ENCODE measurements at places on chromosomes 5 and 9. TPM values are rescaled to one million over a fixed set of nuclear protein-coding genes. Genes with fewer than 3 reads are reported as not detected.
A peak's percentile ranks its signal among the peaks of the same experiment; 100 is the strongest.

Gene SPATA31C1
- total RNA-seq: not detected

Gene DBH
- total RNA-seq: not detected

DNA sequence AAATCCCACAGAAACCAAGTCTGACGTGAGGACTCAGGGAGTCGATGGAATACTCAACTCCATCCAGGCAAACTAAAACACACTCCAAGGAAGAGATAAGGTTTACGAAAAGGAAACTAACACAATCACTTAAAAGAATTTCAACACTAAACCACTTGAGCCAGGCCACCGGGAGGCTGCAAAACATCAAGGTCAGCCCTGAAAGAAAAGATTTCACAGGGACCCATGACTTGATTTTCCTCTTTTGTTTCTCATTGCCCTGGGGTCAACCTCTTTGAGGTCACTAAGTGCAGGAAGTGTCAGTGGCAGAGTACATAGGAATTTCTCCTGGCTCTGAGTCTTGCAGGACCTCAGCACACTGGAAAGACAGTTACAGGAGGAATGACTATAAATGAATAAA is 77.8 kb upstream of the TARS1 start:
- no peaks in the 10 kb centered on the region for H3K27me3 ChIP-seq
- DNase-seq: no peak
- no peaks in the 10 kb centered on the region for H3K36me3 ChIP-seq
- H3K27ac ChIP-seq: peak overlapping the region; percentile 42
- H3K4me3 ChIP-seq: no peak overlapping the region

GRCh38 chr5:103355579-103355978 is 97.0 kb downstream of the MACIR start:
- H3K27me3 ChIP-seq: no peaks in the 10 kb centered on the region
- H3K36me3 ChIP-seq: no peaks in the 10 kb centered on the region
- DNase-seq: no peak

DNA sequence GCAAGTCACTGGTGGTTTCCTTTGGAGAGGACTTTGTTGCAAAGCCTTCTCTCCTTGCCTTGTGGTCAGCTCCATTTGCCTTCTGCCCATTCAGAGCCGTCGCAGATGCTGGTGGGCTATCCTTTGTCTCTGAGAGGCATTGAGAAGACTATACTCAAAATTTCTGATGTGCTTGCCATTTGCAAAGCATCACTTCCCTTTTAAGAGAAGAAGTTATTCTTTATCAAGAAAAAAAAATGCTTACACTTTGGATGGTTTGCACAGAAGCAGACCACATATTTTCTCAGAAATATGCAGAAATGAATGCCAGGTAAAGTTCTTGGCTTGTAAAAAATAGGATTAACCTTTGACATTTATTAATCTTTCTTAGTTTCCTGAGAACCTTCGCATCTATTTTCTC is 195.8 kb upstream of the KLF4 start:
- no peaks in the 10 kb centered on the region for H3K36me3 ChIP-seq
- no peak overlapping the region for H3K27ac ChIP-seq
- H3K27me3 ChIP-seq: no peaks in the 10 kb centered on the region
- H3K4me3 ChIP-seq: no peak overlapping the region
- H3K4me1 ChIP-seq: no peaks in the 10 kb centered on the region

DNA sequence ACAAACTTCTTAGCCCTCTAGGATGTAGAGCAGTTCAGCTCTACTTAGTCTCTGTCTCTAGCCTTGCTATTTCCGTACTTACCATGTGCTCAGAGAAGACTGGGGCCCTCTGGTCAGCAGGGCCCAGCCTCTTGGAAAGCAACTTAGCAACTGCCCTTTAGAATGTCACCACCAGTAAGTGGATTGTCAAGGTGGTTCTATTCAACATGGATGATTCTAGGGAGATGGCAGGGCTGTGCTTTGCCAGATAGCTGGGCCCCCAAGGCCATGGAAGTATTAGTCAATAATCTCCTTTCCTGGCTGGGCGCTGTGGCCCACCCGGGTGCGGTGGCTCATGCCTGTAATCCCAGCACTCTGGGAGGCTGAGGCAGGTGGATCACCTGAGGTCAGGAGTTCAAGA is 177.6 kb upstream of the MVB12B start:
- H3K4me1 ChIP-seq: no peaks in the 10 kb centered on the region
- H3K27ac ChIP-seq: no peak overlapping the region
- H3K27me3 ChIP-seq: no peaks in the 10 kb centered on the region
- H3K36me3 ChIP-seq: no peaks in the 10 kb centered on the region
- H3K4me3 ChIP-seq: no peak overlapping the region

GRCh38 chr5:33423018-33423630 is 17.6 kb upstream of the TARS1 start:
- DNase-seq: no peak
- no peak overlapping the region for H3K4me3 ChIP-seq
- H3K27ac ChIP-seq: no peak overlapping the region
- H3K27me3 ChIP-seq: no peaks in the 10 kb centered on the region
- H3K4me1 ChIP-seq: no peaks in the 10 kb centered on the region

Measured in aorta (tissue), 5 donors.